ENCODE measurements at places on chromosomes 2 and 18.

DNA sequence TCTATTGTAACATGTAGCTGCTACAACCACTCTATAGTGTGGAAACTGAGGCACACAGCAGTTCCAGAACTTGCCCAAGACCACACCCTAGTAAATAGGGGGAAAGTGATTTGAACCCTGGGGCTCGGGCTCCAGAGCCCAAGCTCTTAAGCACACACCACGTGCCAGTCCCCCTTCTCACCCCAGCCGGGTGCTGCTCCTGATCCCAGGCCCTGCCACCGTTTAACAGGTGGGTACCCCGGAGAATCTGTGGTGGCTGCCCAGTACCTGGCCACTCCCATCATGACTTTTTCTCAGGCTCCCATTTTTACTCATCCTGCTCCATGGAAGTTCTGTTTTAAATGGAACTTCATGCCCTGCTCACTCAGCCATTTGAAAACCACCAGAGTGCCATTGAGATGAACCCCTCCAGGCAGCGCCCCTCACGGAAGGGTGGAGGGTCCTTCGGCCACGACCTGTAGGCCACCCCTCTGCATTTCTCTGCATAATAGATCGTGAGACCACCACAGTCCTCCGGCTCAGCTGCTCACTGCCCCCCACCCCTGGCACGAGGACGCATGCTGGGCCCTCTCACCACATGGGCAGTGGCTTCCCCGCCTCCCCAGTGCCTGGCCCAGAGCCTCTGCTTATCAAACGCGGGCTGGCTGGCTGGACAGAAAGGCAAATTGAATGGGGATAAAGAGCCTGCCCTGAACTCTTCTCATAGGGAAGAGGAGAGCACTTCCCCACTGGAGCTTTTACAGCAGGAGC, 42.1 kb downstream of the TMEM37 start:
- no peak for DNase-seq

DNA sequence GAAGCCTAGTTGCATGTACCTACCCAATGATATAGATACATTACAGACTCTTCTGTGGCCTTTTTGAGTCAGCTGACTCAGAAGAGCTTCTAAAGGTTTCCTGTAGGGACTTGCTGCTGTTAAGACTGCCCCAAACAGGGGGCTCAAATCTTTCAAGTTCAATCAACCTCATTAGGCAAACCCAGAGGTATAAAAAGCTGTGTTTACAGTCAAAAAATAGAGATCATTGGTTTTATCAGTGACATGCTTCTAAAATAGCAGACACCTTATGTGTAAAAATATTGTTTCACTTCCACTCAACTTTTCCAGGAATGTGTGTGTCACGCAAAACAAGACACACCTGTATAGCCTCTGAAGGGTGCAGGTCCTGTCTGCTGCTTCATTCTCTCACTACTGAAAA, 624.3 kb upstream of the FANCL start:
- no peak for DNase-seq

DNA sequence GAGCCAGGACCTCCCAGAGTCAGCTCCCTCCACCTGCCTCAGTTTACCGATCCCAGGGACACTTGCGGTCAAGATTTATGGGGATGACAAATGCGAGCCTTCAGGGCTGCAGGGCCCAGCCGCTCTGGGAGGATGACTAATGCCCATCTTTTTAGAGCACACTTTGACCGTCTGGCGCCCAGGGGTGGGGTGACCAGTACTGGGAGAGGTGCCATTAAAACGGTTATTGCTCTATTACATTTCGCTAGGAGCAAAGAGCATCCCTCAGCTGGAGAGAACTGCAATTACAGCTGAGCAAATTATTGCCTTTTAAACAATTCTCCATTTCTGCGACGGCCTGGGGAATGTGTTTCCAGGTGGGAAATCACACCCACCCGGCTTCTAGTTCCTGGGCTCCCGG, 42.6 kb upstream of the HPCAL1 start:
- DNase-seq: no peak

- DNase-seq: no peak
These were observed 414.0 kb downstream of the ERBB4 start for GRCh38 chr2:212124598-212124997.
